Motor neuron (in vitro differentiated cells): ENCODE measurements at places on chromosomes 12 and 14. TPM values are rescaled to one million over a fixed set of nuclear protein-coding genes. Genes with fewer than 3 reads are reported as not detected.
A peak's percentile ranks its signal among the peaks of the same experiment; 100 is the strongest.

IL26 gene
- not detected in 2 replicates for total RNA-seq

TMEM63C gene
- total RNA-seq = 10.3 and 18.6 TPM in 2 replicates

PZP gene
- total RNA-seq = 0.43 and 0.94 TPM in 2 replicates

GRCh38 chr12:52391618-52392002 is 6.2 kb upstream of the KRT84 start:
- peak; percentile 10 for ATAC-seq

GRCh38 chr14:100979079-100979478 is 75.6 kb upstream of the RTL1 start:
- no peak for ATAC-seq

- ATAC-seq = no peak
Measured at GRCh38 chr12:115008929-115009328, 325.0 kb upstream of the TBX3 start.

GRCh38 chr14:96060186-96060933 is 21.2 kb downstream of the C14orf132 start:
- ATAC-seq = no peak

DNA sequence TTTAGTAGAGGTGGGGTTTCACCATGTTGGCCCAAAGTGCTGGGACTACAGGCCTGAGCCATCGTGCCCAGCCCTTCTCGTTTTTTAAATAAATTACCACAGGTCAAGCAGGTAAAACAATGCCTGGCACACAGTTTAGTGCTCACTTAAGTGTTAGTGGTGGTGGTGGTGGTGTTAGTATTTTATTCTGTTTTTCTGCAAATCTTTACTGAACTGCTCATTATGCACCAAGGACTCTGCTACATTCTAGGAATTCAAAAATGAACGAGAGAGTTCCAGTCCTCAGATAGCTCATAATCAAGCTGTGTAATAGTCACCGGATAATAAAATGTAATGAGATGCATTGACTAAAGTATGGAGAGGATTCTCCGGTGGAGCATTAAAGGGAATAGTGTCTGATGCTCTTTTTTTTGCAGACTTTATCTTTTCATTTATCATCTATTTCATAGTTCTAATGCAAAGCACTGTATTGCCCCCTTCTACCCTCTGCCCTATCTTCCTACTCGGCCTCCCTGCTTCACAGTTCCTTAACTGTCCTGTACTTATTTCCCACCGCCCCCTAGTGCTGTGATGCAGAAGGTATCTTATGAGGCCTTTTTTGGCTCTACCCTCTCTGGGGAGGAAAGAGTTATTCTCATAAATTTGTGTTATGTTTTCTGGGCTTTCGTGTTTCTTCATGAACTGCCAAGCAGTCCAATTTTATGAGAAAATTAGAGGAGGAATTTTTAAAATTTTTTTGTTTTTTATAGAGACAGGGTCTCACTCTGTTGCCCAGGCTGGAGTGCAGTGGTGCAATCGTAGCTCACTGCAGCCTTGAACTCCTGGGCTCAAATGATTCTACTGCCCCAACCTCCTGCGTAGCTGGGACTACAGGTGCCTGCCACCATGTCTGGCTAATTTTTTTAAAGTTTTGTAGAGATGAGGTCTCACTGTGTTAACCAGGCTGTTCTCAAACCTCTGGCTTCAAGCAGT is 1.0 kb downstream of the ITFG2 start:
- peak; percentile 20 for ATAC-seq

DNA sequence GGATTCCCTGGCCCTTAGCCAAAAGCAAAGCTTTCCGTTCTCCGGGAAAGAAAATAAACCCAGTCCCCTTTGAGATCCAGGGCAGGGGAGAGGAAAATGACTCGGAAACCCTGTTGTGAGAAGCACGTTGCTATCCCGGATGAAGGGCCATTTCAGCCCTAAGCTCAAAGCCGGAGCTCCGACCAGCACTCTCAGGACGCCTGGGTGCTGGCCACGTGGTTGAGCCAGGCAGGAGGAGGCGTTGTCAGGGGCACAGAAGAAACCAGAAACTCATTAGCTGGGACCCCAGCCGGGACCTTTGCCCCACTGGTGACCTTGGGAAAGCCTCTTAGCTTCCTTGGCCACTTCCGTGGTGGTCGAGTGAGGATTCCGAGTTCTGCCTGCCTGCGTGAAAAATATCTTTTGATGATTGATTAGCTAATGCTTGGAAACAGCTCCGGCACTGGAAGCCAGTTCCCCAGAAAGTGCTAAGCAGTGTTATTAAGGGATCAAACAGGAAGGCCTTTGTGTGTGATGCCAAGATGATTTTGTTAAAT is 57.6 kb upstream of the FZD10 start:
- peak; percentile 52 for ATAC-seq

GRCh38 chr12:120845696-120846095 is 58.5 kb downstream of the SPPL3 start:
- ATAC-seq = no peak

DNA sequence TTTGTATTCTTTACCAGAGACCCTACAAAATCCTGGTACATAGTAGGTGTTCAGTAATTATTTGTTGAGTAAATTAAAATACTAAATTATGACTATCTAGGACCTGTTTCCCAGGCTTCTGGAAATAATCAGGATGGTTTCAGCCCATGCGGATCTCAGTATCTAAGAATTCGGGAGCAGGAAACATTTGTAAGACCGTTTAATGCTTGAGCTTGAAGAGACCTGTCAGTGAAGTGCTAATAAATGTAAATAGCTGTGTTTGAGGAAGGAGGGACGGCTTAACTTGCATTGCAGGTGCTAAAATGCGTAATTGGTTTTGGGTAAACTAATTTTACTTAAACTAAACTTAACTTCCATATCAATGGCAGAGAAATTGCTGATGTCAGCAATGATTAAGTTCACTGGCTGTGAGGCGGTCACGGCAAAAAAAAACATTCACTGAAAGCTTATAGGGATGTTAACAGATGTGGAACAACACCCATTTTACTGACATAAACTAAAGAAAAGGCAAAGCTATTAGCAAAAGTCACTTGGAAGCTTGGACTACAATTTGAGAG is 28.6 kb upstream of the AEBP2 start:
- no peak for ATAC-seq
